ENCODE measurements at places on chromosomes 2 and 18.
A peak's percentile ranks its signal among the peaks of the same experiment; 100 is the strongest.

DNA sequence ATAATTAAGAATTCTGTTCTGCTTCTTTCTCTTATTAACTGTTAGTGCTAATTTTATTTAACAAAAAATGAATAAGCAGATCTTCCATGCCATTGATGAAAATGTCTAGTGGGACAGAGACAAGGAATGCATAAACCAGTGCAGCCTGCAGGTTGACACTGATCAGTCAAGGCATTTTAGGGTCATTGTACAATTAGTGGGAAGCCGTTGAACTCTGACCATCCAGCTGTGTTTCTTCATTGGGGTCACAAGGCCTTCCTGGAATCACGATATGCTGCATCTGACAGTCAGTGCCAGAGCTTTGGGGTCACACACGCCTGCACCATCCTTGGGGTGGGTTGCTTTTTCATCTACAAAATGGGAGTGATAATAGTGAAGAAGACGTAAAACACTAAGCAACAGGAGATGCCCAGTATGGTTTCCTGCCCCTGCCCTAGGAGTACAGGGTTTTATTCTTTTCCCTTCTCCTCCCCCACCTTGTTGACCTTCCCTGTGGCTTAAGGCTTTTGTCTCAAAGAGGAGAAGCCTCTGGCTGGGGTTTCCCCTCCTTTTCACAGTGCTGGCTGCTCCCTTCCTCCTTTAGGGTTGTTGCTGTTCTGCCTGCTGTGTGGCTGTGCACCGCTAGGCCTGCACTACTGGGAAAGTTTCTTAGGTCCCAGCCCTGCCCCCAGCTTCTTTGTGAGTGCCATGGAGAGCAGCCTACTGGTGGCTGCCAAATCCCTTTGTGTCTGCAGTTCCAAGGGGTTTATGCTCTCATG, 245.6 kb downstream of the TPGS2 start:
- no peak for DNase-seq

GRCh38 chr2:152238016-152238415, 62.5 kb upstream of the STAM2 start:
- DNase-seq: no peak

DNA sequence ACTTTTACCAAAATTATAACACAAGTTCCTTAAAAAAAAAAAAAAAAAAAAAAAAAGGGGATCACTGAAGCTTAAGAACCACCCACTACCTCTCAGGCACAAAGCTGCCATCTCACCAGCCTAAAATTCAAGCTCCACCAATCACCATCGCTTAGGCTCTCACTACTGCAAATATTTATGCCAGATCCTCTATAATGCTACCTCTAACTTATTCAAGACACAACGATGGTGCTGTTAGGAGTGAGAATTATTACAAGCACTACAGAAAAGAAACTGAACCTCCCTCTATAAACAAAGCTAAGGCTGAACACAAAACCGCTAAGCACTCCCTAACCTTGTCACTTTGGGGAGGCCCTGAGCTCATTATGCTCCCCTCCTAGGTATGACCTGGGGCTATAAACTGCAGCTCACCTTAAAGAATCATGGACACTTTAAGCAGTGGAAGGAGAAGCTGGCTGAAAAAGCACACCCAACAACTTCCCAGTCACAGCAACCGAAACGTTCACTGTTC, 3.6 kb downstream of the FZD5 start:
- DNase-seq: no peak

DNA sequence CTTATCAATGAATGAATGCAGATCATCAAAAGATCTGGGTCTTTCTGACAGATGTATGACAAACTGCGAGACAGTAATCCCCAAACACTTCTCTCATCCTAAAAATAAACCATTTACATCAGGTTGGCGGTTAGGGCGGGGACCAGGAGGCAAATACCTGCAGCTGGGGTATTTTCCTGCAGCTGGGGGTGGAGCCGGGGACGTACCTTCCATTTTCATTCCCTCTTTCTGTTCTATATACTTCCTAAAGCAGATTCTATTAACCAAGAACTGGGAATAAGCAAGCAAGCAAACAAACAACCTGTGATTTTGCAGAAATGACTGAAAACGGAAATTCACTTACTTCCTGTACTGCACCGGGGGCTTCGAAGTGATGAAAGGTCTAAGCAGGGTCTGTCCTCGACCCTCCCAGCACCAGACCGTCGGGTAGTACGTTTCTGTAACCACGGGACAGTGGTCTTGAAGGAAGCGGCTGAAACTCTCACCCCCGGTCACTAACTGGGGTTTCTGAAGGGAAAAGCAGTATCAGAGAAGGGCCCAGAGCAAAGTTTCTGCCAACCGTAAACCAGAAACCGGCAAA, 1.2 kb downstream of the ABHD3 start:
- DNase-seq: peak; percentile 16

DNA sequence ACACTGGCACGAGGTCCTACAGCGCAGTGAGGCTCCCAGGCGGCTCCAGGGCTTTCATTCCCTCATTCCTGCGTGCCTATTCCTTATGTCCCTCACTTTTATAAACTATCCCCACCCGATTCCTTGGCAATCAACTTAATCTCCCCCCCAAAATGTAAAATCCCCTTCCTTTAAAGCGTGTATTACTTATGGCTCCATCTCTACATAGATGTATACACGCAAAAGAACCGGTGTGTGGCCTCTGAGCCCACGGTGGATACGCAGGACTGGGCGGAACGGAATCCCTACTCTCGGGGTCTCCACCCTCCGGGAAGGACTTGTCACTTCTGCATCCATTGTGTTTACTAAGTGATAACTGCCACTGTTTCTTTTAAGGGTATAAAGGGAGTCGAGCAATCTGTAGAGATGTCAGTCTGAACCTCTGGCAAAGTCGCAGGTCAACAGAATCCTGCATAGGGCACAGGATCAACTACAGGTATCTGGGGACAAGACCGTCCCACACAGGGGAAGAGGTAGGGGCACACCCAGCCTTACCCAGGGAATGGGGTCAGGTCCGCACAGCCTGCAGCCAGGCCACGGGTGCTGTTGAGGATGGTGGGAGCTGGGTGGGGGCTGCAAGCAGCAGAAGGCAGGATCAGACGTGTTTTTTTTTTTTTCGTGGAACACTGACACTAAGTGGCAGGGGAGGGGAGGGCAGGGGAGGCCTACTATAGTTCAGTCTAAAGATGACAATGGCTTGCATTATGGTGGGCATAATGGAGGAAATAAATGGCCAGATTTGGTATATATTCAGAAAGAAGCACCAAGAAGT, 42.1 kb downstream of the HDLBP start:
- DNase-seq: no peak

DNA sequence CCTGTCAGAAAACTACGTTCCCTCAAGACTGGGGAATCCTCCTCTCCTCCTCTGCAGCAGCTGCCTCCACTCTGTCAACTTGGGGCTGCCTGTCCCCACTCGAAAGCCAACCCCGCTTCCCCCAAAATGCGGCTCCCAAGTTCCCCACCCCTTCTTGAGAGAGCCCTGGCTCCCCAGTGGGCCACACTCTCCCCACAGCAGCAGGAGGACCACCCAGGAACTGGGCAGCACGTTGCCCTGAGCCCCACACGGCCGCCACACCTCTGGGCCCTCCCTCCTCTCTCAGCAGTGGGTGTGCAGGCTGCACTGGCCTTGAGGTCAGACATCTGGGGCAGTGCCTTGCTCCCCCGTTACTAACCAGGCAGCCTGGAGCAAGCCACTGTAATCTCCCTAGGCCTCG, 9.6 kb upstream of the TEX51 start:
- no peak for DNase-seq

DNA sequence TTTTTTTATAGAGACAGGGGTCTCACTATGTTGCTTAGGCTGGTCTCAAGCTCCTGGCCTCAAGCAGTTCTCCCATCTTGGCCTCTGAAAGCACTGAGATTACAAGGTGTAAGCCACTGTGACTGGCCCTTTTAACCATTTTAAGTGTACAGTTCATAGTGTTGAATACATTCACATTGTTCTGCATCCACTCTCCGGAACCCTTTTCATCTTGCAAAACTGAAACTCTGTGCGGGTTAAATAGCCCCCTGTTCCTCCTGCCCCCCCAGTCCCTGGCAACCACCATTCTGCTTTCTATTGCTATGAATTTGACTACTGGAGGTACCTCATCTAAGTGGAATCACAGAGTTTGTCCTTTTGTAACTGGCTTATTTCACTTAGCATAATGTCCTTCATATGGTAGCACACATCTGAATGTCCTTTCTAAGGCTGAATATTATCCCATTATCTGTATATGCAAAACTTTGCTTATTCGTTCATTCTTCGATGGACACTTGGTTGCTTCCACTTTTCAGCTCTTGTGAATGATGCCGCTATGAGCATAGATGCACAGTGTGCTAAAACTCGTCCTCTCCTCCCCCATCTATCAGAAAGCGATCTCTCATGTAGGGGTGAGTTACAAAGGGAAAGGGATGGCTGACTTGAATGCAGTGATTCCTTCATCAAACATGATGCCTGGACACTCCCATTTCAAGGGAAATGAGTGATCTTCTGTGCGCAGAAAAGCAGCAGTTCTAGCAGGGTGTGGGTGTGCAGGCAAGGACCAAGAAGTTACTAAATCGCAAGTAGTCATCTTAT, 30.2 kb downstream of the CABLES1 start:
- DNase-seq: no peak

GRCh38 chr2:121071034-121071504, 213.9 kb downstream of the TFCP2L1 start:
- peak; percentile 25 for DNase-seq

GRCh38 chr2:225019105-225019504, 23.2 kb downstream of the DOCK10 start:
- no peak for DNase-seq

- DNase-seq: no peak
These were observed 72.7 kb upstream of the LYPD6B start for GRCh38 chr2:148965623-148966437.

- DNase-seq: no peak
These were observed 50.0 kb upstream of the ITGA4 start for GRCh38 chr2:181407171-181407570.

Measured in activated naive CD4-positive, alpha-beta T cell treated with anti-CD3 and anti-CD28 coated beads, Interleukin-2, amount 50 U/mL, for 16 hours (primary cell).